ENCODE measurements at places on chromosomes 16 and 17.

GRCh38 chr16:2385190-2385836 is 43.9 kb upstream of the CCNF start:
- DNase-seq: no peak

DNA sequence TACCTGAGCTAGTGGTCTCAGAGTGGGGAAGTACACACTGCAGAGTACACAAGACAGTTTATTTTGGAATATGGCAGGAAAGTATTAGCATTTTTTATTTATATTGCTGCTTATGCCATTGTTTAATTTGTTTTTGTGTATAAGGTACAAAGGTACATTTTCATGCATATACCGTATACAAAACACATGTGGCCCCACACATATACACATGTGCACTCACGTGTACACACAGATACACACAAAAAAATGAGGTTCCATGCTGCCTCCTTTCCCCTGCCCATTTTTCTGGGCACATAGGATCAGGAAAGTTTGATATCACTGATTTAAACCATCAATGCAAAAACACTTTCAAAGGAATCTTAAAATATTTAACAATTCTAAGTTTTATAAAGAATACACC is 12.9 kb downstream of the IGSF6 start:
- no peak for DNase-seq

DNA sequence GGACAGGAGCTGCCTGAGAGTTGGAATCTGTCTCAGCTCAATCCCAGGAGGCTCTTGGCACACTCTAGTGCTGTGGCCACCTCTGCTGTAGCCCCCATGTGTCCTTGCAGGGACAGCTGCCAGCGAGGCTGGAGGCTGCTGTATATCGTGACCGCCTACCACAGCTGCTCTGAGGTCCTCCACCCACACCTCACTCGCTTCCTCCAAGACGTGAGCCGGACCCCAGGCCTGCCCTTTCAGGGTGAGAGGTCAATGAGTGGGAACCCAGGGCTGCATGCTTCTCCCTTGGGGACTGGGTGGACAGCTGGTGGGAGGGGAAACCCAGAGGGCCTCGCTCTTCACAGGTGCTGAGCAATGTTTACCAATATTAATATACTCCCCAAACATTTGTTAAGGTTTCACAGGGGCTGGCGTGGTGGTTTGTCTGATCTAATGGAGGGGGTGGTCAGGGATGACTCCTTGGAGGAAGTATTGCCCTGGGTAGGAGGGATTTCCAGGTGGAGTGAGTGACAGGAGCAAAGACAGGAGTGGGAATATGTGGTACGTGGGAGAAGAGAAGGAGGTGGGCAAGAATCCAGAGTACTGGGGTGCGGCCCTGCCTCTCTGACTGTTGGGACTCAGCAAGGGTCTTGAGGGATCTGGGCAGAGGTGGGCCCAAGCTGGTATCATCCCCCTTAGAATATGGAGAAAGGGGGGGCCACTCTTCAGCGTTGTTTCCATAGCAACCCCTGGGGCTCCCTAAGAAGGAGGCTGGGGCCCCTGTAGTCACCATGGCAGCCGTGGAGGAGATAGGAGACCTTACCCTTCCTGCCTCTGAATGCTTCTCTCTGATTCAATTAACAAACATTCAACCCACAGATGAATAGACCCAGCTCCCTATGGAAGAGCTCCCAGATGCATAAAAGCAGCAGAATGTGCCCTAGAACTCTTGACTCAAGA is 22.2 kb upstream of the ALKBH5 start:
- no peak for DNase-seq

DNA sequence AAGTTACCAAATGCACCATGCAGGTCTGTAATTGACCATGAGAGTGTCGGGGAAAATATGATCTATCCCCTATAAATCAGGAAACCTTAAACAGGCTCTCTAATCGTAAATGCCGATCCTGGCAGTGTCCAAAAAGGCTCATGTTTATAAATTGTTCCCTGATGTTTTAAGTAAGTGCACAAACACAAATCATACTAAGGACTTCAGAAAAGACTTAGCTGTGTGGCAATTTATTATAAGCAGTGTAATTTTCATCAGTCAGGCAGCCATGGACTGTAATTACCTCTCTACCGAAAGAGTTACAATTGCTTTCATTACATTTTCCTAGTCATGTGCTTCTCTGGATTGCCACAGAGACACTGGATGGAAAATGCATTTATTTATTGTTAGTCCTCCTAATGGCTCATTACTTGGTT is 73.4 kb upstream of the COX10 start:
- no peak for DNase-seq

- DNase-seq: no peak
These were observed 12.5 kb downstream of the C16orf90 start for GRCh38 chr16:3482659-3483241.

GRCh38 chr16:87336434-87337240 is 19.4 kb upstream of the C16orf95 start:
- no peak for DNase-seq

DNA sequence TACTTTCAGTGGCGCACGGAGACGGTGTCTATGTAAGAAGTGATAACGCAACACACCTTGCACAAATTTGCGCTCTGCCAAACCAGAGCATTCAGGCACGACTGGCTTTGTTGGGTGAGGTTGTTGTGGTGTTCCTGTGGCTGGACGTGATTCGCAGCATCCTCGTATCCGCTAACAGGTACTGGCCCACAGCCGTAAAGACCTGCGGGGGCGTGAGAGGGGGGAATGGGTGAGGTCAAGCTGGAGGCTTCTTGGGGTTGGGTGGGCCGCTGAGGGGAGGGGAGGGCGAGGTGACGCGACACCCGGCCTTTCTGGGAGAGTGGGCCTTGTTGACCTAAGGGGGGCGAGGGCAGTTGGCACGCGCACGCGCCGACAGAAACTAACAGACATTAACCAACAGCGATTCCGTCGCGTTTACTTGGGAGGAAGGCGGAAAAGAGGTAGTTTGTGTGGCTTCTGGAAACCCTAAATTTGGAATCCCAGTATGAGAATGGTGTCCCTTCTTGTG is 510.9 kb downstream of the KCNJ18 start:
- no peak for DNase-seq

DNA sequence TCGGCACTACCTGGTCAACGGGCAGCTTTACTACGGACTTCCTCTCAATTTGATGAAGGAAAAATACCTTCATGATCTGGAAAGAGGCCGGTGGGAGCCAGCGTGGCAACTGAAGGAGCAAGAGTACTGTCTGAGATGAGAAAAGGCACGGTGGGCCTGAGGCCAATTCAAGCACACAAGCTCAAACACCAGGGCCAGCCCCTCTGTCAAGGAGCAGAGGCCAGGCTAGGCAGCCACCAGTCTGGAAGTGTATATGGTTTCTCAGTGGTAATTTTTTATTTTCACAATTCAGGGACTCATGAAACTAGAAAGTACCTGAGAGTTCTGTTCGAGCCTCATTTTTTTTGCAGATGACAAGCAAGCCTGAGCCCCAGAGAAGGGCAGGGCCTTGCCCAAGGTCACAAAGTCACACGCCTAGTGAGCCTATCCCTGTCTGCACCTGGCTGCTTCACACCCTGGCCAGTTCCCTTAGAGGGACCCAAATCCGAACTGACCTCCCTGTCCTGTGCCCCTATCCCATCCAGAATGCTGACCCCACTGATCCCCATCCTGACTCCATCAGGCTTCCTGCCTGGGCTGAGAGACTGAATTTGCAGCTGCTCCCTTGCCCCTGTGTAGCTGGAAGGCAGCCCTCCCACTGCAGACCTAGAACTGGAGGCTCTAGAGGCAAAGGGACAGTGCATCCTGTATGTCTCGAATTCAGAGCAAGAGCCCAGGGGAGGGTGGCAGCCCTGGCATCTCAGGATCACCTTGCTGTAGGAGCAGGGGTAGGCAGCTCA is 4.8 kb upstream of the TBX2 start:
- DNase-seq: peak; percentile 23

GRCh38 chr16:4700380-4700996 is 7.1 kb downstream of the NUDT16L1 start:
- DNase-seq: no peak
